Left ventricle myocardium inferior (tissue), 1 donor: ENCODE measurements at places on chromosomes 4 and X. TPM values are rescaled to one million over a fixed set of nuclear protein-coding genes. Genes with fewer than 3 reads are reported as not detected.

The ARHGAP24 gene
- total RNA-seq, result 13.7 TPM

The GYPB gene
- not detected for total RNA-seq

The MAGEB1 gene
- total RNA-seq, result not detected

The BBS12 gene
- total RNA-seq, result 5.4 TPM

The ARR3 gene
- not detected for total RNA-seq

The MAGEA2B gene
- not detected for total RNA-seq

The TRIM60 gene
- not detected for total RNA-seq

The THOC2 gene
- total RNA-seq, result 27.4 TPM

The CCNB3 gene
- total RNA-seq, result 0.71 TPM

The SERPINA7 gene
- not detected for total RNA-seq

The S100G gene
- total RNA-seq, result not detected

The P2RY10 gene
- not detected for total RNA-seq

The LDOC1 gene
- total RNA-seq, result 2.9 TPM

The GABRB1 gene
- 4.0 TPM for total RNA-seq

The TMEM31 gene
- not detected for total RNA-seq

The PRR27 gene
- not detected for total RNA-seq
